ENCODE measurements at places on chromosomes 4 and X.

GRCh38 chrX:49308604-49309269 lies 5.3 kb downstream of the GAGE10 start:
- DNase-seq = no peak

DNA sequence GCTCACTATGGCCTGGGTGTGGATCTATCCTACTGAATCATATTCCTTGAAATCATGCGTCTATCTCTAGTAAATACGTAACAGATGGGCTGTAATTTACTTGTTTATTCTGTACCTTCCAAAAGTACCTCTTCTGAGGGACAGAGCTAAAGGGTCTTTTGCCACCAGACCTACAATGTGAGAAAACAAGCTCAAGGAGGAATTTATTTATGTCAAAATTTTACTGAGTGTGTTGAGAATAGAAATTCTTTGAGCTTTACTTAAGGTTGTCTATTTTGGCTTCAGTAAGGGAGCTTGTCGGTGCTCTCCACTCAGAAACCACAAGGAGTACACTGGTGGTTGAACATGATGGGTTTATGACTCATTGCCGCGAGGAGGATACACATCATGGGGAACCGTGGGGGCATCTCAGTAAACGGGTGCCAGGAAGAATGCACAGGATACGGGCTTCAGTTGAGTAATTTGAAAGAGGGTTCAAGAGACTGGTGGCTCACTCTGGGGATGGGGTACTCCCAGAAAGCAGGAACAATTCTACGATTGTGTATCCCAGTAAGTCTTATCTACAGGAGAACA lies 3.0 kb downstream of the ANK2 start:
- no peak for DNase-seq

DNA sequence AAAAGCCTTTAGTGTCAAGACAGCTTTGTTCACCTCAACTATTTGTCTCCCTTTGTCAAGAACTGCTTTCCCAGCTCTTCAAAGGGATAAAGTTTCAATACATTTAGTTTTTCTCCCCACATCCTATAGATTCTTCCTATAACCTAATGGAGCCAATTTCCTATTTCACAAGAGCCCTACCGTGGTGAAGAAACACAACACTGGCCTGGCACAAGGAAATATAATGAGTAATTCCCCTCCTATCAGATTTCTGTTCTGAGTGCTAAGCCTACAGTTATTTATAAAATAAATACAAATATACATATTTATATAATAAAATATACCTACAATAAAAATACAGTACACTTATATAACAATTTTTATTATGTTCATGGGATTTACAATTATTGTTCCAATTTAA lies 89.9 kb downstream of the SHISA3 start:
- DNase-seq = no peak

DNA sequence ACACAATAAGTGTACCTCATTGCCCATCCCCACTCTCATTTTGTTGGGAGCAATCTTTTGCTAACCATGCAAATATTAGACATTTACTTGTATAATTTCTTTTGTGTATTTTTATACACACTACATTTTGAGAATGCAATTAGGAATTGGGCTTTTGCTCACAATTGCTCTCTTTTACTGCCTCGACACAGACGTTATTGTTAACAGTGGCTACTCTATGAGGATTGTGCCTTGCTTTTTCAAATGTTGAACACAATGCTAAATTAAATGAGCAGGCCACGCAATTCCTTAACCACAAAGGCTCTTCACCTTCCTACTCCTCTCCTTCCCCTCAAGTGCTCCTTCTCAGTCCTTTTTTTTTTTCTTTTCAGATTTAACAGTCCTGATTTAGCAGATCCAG lies 42.8 kb upstream of the HPF1 start:
- no peak for DNase-seq

DNA sequence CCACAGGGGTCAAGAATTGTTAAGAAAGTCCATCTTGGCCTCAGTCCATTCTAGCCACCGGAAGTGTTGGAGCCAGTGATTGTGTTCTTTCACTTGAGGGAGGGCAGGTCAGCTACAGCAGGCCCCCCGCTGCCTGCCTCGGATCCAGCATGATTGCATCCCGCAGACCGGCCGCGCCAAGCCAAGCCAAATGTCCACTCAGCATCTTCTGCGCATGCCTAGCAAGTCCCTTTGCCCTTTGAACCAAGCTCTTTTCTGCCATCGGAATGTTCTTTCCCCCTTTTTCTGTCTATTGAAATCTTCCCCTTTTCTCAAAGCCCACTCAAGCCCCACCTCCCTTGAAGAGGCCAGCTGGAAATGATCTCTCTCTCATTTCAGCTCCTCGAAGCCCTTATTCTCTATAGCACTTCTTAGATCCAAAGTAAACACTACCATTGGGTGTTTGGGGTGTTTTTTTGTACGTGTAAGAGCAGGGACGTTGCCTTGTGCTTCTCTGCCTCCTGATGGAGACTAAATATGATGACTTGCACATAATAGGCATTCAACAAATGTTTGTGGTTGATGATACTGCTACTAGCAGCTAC lies 147.8 kb upstream of the BCOR start:
- no peak for DNase-seq

- DNase-seq = no peak
These were observed 443.6 kb upstream of the PITX2 start for GRCh38 chr4:111066447-111066846.

GRCh38 chrX:13254076-13254785 lies 65.6 kb downstream of the ATXN3L start:
- DNase-seq = no peak

DNA sequence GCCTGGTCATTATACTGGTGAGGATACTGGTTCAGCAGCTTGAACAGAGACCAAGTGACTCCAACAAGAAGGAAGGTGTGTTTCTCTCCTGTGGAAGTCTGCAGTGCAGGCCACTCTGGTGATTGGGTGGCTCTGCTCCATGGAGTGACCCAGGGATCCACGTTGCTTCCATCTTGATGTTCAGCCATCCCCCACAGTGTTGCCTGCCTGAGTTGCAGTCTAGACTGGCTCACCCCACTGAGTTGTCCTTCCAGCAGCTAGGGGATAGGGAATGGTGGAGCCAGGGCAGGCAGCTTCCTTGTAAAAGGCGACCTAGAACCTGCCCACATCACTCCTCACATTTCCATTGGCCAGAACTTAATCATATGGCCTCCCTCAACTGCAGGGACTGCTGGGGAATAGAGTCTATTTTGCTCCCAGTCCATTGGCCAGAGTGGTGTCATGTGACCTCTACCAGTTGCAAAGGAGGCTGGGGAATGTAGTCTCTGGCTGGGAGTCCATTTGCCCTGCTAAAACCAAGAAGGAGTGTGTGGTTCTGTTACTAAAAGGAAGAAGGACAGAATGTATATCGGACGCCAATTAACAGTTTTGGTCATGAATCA lies 8.0 kb downstream of the MAN2B2 start:
- no peak for DNase-seq

Measured in stimulated activated CD8-positive, alpha-beta memory T cell treated with anti-CD3 and anti-CD28 coated beads, Interleukin-4, amount 100 ng/mL, for 1 hour (primary cell).